Small intestine (tissue), 16 donors: ENCODE measurements at places on chromosomes 1 and 21.

DNA sequence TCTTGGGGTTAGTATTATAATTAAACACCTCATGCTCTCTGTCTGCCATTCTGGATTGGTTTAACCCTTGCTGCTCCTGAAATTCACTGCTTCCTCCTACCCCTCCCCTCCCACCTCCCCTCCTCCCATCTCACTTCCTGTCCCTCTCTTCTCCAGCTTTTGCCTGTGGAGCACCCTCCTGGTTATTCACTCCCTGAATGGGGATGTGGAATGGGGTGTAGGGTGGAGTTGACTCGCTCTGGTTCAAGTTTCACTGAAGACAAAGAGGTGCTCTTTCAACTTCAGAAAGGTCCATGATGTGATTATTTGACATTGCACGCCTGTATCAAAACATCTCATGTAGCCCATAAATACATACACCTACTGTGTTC is 160.5 kb downstream of the PLXNA2 start:
- DNase-seq = no peak

GRCh38 chr1:162421258-162422164 is 9.6 kb upstream of the SH2D1B start:
- peak; percentile 91 for DNase-seq

DNA sequence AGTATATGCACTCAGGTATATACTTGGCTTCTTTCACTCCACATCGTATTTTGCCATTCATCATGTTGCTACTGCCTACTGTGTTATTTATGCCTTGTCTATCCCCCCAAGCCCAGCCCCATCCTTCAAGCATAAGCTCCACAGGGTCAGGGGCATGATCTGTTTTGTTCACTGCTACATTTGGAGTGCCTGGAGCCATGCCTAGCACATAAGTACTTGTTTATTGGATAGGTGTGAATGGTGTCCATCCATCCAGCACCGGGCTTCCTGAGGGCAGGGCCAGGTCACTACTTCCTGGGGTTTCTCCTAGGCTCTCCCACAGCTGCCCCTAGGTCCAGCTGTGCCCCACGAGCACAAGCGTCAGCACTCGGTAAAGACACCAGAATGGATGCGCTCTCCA is 289.0 kb upstream of the VAMP3 start:
- no peak for DNase-seq

DNA sequence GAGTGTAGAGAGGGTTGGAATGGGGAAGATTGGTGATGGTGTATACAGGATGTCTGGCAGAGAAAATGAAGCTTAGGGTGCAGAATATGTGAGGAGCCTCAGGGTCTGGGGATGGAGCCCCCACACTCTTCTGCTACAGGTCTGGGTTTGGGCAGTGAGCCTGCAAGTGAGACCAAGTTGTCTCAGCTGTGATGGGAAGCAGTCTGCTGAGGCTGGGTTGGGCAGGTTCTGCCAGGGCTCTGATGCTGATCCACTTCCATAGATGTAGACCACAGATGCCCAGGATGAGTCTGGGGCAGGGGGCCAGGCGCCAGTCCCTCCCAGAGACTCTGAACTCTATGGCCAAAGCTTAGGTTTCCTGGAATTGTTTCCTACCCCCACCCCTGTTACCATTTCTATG is 516.9 kb downstream of the PTPRU start:
- DNase-seq = no peak

DNA sequence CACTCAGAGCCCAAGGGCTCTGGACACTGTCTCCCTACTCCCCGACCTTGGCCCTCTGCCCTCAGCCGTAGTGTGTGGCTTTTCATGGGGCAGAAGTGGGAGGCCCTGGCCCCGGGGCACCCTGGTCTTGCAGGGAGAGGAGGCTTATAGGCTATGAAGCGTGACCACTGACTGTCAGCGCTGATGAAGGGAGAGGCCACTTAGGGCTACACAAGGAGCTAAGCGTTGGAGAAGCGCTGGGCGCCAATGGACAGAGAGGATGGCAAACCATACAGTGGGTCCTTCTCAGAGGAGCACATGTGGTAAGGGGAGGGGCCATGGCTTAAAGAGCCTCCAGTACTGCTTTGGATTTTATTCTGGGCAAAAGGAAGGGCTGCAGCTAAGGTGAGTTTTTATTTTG is 7.9 kb downstream of the CRABP2 start:
- no peak for DNase-seq

DNA sequence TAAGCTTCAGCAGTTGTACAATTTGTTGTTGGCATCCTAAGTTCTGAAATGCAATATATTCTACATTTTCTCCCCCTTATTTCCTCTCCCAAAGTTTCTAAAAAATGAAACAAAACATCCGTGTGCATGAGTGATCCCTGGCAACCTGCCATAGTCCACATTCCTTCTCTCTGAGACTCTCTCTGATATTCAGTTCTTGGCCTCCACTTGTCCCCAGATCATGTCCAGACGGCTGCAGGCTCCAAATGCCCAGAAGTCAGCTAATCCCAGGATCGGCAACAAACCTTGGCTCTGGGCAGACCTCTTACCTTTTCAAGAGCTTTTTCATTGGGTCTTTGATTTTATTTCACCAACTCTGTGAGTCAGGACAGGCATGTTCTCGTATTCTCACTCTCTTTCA is 187.8 kb downstream of the ETS2 start:
- no peak for DNase-seq

DNA sequence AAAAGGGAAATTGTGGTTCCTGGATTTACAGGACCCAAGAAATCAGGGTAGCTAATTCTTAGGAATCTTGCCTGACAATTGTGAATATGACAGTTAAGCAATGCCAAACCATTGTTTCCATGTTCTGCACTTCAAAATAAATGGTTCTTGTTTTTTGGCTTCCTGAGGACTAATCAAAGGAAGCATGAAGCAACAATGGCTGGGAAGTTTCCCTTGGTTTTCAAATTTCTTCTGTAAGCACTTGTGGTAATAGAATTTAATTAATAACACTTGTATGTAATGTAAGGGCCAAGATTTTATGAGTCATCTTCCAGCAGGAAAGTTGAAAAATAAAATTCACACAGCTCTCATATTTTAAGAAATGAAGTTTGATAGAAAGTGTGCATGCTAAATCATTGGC is 31.7 kb downstream of the JAM2 start:
- no peak for DNase-seq

- DNase-seq = peak; percentile 63
These were observed 73.3 kb downstream of the MRPL37 start for GRCh38 chr1:54273092-54273794.

DNA sequence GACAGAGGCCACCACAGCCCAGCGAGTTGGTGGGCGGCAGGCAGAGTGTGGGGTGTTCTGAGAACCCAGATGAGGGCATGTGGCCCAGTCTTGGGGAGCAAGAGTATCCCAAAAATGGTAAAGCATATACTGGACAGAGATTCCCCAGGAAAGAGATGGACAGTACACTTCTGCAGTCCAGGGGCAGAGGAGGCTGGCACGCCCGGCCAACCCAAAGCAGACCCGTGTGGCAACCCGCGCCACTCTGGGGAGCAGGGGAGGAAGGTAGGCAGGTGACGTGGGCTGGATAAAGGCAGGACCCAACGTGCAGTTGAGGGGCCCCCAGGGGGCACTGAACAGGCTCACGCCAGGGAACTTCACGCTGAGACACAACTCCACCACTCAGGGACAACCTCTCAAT is 46.4 kb upstream of the RIPK4 start:
- DNase-seq = no peak

DNA sequence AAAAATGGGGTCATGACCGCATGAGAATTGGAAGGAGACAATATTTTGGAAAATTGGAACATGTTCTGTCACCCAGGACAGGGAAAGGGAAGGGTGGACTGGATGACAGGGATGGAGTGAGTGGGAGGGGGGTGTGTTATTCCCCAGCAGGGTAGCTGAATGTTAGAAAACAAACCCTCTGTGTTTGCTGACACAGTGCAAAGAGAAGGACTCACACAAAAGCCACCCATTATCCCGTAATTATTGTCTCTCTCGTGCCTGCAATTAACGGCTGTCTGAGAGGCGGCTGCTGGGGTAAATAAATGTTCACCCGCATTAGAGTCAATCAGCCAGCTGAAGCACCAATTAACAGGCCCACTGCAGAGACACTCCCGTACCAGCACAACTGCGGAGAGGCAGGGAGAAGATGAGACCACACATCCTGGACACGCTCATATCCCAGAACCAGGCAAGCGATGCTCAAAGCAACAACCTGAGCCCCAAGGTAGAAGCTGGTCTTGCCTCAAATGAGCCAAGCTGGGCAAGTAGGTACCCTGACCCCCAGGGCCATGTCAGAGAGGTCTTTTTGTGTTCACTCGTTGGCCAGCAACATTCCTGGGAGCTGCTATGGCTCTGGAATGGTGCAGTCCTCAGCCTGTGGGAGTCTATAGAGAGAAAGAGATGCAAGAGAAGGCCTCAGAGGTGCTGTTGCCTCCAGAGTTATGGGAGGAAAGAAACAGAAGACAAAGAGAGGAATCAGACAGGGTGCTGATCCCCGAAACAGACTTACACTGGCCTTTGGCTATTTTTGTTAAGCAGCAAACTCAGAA is 19.4 kb downstream of the PLEKHA6 start:
- DNase-seq = no peak

- DNase-seq = no peak
These were observed 143.6 kb upstream of the RAB4A start for GRCh38 chr1:229127301-229127700.

- DNase-seq = no peak
These were observed 87.1 kb downstream of the SELENOF start for GRCh38 chr1:86826856-86827255.

DNA sequence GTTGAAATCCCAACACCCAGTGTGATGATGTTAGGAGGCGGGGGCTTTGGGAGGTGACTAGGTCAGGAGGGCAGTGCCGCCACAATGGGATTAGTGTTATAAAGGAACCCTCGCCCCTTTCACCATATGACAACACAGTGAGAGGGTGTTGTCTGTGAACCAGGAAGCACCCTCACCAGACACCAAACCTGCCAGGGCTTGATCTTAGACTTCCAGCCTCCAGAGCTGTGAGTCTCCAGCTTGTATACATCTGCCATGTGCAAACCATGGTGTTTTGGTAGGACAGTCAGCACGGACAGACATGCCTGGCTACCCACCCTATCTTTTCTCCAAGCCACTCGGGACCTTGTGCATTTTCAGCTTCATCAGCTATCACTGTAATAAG is 4.0 kb downstream of the TRIM11 start:
- no peak for DNase-seq

GRCh38 chr1:186754542-186755145 is 74.1 kb upstream of the PLA2G4A start:
- no peak for DNase-seq
